ENCODE measurements at places on chromosomes 7 and 10.

GRCh38 chr7:11466517-11467105, 365.4 kb downstream of the THSD7A start:
- DNase-seq: no peak

GRCh38 chr10:131805696-131806095, 95.1 kb upstream of the PPP2R2D start:
- no peak for DNase-seq

GRCh38 chr10:99466632-99467223, 36.3 kb upstream of the GOT1 start:
- no peak for DNase-seq

GRCh38 chr10:22229802-22230157, 12.0 kb upstream of the EBLN1 start:
- DNase-seq: no peak

GRCh38 chr7:124856299-124856888, 73.2 kb downstream of the POT1 start:
- no peak for DNase-seq

- DNase-seq: no peak
Observed at GRCh38 chr10:72233621-72234020, 17.5 kb upstream of the ASCC1 start.

DNA sequence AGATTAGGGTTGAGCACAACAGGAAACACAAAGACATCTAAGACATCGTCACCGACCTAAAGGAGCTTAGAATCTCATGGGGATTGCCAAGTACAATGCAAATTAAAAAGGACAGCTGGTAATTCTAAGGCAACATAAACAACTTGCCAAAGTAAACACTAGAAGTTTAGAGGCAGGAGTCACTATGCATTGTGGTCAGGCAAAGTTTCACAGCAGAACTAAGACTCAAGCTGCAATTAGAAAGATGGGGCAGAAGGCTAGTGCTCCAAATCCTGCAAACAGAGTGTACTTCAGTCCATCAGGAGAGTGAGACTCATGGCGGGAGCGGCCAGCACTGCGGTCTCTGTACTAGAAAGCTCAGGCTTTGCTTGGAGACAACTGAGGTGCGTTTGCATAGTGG, 52.7 kb downstream of the HIPK2 start:
- DNase-seq: no peak

DNA sequence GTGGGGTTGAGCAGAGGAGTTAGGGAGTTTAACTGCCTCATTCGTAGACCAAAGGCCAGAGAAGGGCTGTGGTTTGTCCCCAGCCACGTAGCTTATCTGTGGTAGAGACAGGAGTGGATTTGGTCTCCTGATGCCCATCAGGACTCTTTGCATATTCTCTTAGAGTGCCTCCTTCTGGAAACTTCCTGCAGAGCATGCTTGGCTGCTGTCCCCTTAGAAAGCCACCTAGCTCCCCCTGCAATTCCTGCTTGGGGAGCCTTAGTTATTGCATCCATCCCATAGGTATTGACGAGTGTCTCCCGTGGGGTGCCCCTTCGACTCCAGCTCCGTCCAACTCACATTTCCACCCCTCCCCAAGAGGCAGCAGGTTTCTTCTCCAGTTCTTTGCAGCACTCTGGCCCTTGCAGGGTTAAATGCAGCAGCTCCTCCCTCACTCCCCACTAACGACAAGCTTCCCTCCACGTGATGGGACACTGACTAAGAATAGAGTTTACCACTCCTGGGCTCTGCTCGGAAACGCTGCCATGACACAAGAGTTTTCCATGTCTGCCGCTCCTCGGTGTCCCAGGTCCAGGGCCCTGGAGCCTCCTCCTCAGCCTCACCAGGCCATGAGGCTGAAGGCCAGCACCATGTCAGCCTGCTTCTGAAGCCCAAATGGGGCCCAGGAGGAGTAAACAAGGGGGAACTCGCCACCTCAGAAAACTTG, 147.8 kb upstream of the UNC5B start:
- DNase-seq: no peak

DNA sequence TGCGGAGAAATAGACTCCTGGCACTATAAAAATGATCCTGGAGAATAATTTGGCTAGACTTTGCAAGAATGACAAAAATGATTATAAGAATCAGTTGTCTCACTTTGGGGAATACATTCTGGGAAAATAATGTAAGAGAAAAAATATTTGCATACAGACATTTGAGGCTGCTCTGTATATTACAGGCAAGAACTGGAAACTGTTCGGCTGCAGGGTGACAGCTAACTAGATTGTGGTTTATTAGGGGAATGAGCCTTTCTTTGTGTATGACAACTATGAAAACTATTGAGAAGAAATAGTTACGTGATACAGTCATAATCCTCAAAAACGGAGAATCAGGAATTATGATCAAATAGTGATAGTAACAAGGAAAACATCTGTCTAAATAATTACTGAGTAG, 8.6 kb downstream of the TRIM56 start:
- DNase-seq: no peak

GRCh38 chr7:26930201-26930600, 65.8 kb upstream of the SKAP2 start:
- no peak for DNase-seq

DNA sequence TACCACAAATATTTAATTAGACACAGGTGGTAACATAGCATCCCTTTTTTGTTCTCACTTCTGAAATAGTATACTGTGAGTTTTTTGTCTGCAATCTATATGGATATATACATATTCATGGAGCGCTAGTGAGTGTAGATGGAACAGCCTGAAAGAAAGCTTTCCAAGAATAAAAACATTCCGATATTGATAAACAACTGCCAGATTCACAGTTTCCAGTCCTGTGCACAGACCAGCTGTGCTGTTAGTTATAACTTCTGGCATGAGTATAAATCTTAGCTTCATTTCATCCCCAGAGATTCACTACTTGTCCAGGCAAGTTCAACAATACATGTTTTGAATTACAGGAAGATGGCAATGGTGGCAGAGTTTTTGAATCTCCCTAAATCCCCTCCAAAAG, 467.1 kb upstream of the STEAP1 start:
- DNase-seq: no peak

DNA sequence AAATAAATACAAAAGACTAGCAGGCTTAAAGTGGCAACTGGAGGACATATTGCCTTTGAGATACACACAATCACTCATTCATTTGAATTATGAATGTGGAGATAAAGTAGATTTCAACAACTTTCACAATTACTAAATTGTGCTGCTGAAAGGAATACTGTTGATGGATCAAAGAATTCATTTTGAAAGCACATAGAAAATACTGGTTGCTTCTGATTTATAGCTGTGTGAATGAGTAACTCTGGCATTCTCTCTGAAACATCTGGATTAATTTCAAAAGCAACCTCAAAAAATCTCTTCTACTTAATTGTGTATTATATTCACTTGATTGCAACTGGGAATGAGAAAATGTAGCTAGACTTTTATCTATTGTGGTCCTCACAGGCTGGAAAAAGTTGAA, 397.6 kb downstream of the THSD7A start:
- no peak for DNase-seq

DNA sequence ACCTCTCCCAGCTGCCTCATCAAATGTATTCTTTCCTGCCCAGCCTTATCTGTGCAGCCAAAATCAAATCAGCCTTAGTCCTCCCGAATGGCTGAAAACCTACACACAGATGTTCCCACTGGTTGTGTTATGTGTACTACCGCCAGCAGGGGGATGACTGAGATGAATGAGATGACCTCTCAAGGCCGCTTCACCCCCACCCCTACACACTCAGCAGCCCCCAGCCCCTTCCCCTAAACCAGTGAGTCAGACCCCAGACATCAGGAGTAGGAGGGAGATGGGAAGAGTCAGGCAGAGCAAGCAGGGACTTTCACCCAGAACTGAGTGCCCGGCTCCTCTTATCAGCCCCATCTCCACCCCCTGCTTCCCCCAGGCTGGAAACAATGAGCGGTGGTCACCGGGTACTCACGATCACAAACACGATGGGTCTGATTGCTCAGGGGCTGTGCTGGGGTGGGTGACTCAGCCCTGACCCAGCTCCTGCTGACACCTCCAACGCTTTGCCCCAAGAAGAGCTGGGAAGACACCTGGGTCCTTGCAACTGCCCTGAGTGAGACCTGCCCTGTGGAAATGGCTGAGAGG, 6.5 kb upstream of the C10orf105 start:
- DNase-seq: no peak

- no peak for DNase-seq
Observed at GRCh38 chr7:108415821-108416536, 40.3 kb downstream of the NRCAM start.

- no peak for DNase-seq
Observed at GRCh38 chr7:36283711-36284130, 105.9 kb upstream of the ANLN start.

- no peak for DNase-seq
Observed at GRCh38 chr10:52988923-52989322, 216.3 kb upstream of the MBL2 start.

DNA sequence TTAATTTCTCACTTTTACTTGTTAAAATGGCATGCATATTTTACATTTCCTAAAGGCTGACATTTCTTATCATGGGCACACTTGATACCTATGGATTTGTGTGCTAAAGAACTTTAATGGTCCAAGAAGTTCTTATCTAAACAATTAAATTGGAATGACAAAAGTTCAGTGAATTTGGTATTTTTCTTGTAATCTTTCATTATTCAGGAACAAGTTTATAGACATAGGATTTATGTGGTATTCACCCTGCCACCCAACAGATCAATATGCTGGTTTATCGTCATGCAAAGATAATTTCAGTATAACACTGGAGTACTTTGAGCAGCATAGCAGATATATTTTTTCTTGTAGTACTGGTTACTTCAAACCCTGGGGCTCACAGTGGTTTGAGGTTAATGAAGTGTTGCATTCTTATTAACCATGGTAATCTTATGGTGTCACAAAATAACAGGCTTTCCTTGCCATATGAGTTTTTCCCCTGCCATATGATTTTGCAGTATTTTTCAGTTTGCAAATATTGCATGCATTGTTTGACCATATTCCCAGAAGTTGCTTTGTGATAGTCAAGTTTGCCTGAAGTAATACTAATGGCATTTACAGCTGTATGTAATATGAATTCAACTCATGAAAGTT, 148.8 kb downstream of the PPP1R9A start:
- no peak for DNase-seq

- no peak for DNase-seq
Observed at GRCh38 chr7:21454182-21454581, 26.3 kb downstream of the SP4 start.

DNA sequence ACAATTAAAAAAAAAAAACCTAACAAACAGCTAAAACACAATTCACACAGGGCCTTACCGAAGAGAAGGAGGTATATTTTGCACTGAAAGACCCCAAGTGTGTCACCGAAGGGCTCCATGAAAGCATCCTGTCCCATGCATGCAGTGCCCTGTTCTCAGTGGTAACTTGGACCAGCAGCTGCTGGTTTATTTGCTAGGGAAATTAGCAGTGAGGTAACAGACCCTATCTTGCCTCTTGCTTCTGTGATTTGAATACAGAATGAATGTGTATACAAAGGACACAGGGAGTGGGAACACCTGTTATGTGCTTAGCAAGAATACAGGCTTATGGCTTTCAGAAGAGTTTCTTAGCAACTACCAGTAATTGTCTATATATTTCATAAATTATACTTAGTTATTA, at the start of gene HEPACAM2:
HEPACAM2 (minus strand) TSS at position 160 of the 400 bp plus-strand sequence.
- no peak for DNase-seq

- no peak for DNase-seq
Observed at GRCh38 chr7:951881-952547, 2.5 kb downstream of the ADAP1 start.

DNA sequence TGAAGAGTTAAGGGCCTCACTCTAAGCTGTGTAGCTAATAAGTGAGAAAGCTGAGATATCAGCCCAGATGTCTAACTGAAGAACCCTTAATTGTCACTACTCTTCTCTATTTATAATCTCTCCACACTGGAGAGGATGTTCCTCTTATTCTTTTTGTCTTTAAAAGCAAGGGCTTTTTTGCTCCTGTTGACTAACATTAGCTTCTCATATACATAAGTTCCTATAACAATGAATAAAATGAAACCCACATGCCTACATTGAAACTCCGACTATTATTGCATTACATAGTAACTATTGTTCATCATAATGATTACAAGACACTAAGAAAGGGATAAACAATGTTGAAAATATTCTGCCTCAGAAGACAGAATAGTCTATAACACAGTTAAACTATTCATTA, 67.1 kb downstream of the GNAT3 start:
- DNase-seq: no peak

DNA sequence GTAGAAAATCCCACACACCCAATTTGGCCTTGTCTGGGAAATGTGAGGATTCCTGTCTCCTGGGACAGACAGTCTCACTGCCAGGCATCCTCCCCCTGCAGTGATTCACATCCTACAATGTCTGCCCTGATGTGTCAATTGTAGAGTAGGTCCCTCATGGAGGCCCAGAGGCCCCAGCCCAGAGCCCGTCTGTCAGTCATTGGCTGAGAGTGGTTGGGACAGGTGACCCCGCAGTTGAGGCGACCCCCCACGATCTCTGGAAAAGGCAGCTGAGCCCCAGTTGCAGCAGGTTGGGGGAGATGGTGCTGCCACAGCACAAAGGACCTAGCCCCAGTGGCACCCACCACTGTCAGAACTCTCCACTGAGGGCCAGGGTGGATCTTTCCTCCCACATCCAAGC, 84.3 kb upstream of the INSIG1 start:
- no peak for DNase-seq

GRCh38 chr10:2979306-2979705, 88.0 kb upstream of the PFKP start:
- no peak for DNase-seq

All from GM18507 (cell line).